ENCODE measurements at places on chromosomes 3 and 15. TPM values are rescaled to one million over a fixed set of nuclear protein-coding genes. Genes with fewer than 3 reads are reported as not detected.

The EPM2AIP1 gene
- total RNA-seq: 28.3 TPM

DNA sequence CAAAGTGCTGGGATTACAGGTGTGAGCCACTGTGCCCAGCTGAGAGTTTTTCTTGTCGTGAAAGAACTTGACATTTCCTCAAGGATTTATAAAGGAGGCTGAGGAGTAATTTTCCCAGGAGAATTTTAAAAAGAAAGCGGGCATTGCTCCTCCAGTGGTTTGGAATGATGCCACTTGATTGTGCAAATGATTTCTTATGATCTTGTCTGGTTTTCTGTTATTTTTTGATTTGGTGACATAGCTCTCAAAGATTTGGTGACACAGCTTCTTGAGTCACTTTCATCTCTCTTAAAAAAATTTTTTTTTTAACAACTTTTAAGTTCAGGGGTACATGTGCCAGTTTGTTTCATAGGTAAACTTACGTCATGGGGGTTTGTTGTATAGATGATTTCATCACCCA lies 24.6 kb upstream of the NFKBIZ start:
- DNase-seq: no peak

The LMAN1L gene
- total RNA-seq: not detected

GRCh38 chr3:182179631-182180030 lies 467.9 kb downstream of the SOX2 start:
- DNase-seq: peak; percentile 40

DNA sequence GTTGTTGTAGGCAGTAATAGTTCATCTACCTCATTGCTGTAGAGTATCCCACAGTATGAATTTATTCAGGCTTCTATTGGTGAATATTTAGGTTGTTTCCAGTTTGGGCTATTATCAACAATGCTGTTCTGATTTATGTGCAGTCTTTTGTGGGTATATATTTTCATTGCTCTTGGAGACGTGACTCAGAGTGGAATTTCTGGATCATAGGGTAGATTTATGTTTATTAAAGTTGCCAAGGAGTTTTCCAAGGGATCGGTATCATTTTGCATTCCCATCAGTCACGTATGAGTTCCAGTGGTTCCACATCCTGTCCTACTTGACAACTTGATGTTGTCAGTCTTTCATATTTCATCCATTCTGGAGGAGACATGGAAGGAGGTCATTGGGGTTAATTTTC lies 8.4 kb upstream of the HRH1 start:
- no peak for DNase-seq

The IFT122 gene
- total RNA-seq: 41.8 TPM

DNA sequence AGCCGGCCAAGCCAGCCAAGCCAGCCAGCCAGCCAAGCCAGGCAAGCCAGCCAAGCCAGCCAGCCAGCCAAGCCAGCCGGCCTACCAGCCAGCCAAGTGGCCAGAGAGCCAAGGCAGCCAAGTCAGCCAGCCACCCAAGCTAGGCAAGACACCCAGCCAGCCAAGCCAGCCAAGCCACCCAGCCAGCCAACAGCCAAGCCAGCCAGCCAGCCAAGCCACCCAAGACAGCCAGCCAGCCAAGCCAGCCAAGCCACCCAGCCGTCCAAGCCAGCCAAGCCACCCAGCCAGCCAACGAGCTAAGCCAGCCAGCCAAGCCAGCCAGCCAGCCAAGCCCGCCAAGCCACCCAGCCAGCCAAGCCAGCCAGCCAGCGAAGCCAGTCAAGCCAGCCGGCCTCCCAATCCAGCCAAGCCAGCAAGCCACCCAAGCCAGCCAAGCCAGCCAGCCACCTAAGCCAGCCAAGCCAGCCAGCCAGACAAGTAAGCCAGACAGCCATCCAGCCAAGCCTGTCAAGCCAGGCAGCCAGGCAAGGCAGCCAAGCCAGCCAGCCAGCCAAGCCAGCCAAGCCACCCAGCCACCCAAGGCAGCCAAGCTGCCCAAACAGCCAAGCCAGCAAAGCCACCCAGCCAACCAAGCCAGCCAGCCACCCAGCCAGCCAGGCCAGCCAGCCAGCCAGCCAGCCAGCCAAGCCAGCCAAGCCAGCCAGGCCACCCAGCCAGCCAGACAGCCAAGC lies 200.5 kb downstream of the GOLGA6L6 start:
- DNase-seq: peak; percentile 97

The RTP3 gene
- total RNA-seq: not detected

The ZNF80 gene
- total RNA-seq: not detected

The NTRK3 gene
- total RNA-seq: 2.5 TPM

DNA sequence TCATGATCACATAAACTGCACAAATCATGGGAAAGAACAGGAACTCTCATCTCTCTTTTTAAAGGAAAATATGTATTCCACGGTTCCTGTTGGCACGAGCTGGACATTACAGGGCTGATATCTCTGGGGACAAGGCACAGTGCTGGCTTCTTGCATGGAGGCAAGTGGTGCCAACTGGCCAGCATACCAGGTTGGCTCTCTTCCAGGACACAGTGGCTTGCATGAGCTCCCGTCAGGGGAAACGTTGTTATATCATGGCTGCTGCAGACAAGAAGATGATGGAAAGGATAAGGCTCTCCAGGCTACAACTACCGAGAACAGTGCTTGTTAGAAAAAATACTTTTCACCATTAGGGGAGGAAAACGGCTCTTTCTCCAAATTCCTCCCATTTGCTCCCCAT lies 283.9 kb downstream of the RORA start:
- DNase-seq: no peak

The C3orf49 gene
- total RNA-seq: not detected

DNA sequence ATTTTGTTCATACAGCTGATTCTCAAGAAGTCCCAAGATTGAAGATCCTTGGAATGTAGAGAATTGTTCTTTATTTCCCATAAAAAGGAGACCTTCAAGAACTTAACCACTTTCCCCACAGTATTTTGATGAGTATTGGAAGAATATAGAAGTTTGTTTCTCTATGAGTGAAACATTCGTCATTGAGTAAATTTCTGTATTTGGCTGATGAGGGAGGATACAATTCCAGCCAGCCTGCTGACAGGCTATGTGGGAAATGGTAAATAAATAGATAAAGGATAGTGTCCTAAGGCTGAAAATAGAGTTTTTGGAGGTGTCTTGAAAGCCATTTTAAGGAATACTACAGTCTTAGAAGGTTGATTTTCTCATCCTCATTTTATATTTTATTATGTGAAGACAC lies 1076.1 kb downstream of the ROBO2 start:
- DNase-seq: no peak

DNA sequence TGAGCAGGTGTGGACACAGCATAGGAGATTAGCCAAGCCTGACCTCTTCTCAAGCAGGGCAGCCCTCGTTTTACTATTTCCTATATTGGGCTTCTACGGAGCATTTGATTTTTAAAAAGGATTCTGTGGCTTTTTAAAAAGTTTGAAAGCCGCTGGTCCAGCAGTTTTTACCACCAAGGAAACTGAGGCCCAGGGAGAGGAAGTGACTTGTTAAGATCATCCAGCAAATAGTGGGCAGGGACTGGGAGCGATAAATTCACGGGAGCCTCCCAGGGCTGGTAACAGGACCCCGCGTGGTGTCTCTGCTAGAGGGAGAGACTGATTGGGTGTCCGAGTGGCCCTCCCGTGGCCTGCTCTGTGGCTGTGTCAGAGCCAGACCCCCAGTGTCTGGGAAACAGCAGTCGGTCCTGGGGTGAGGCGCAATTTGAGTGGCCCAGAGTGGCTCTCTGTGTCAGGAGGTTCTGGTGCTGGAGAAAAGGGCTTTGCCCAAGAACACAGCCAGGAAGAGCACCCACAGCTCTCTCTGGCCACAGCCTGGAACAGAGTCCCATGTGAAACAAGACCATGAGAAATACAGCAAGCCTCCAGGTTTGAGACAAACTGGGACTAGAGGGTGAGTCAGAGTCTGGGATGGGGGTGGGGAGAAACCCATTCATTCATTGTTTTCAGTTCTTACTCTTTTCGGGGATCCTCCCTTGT lies 4.2 kb downstream of the FURIN start:
- DNase-seq: no peak

Data from upper lobe of left lung (tissue), 6 donors.